ENCODE measurements at places on chromosomes 3 and 15.

DNA sequence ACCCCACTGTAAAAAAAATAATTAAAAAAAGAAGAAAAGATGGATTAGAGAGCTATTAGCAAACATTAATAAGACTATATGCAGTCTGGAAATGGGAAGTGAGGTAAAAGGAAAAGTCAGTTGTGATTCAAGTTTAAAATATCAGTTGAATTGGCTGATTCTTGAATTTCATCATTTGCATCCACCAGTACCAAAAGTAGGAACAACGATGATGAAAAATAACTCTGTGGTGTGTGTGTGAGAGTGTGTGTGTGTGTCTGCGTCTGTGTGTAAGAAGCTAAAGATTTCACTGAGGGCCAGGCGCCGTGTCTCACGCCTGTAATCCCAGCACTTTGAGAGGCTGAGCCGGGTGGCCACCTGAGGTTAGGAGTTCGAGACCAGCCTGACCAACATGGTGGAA is 56.0 kb upstream of the SLC4A7 start:
- DNase-seq = no peak

GRCh38 chr3:62036726-62037125 is 336.6 kb downstream of the FEZF2 start:
- no peak for DNase-seq

- no peak for DNase-seq
Measured at GRCh38 chr3:194064380-194065332, 71.3 kb upstream of the HES1 start.

DNA sequence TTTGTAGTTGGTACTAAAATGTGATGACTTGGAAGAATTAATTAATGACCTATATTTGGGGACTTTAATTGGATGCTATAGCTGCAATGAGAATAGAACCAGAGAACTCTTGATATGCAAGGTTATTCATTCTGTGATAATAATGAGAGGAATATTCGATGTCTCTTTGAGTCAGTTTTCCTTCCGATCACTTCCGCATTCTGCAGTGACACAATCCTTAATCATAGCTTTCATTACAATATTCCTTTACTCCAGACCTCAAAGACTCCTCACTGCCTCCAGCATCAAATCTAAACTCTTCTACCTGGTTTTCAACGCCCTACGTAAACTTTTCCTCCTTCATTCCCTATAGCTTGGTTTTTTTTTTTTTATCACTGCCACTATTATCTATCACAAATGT is 21.6 kb downstream of the B3GNT5 start:
- DNase-seq = no peak

DNA sequence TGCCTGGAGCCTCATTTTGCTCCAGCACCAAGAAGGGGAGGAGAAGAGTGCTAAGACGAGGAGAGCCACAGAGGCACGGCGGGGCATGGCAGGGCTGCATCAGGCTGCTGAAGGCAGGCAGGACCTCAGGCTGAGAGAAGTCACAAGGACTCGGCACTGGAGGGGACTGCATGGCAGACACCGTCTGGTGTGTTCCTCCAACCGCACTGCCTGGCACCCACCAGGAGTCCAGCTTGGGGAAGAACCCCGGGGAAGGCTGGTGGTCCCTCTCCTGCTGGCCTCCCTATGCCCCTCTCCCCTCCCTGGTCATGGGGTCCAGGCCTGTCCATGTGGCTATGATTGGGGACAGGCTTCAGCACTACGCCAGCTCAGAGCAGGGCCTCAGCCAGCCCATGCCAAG is 153.2 kb upstream of the MEF2A start:
- DNase-seq = no peak

DNA sequence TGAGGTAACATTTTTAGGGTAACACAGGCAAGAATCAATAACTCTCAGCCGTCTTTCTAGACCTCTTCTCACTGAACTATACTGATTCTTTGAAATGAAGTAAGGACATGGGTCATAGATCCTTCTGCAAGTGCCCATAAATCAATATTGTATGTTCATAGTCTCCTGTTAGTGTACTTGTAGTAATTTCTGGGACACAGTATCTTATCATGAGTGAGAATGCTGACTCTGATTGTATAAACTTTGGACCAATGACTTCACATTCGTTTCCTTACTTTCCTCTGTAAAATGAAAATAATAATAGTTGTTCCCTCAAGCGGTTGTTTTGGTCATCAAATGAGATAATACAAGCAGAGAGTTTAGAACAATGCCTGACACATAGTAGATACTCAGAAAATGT is 777.1 kb upstream of the GOLIM4 start:
- DNase-seq = no peak

DNA sequence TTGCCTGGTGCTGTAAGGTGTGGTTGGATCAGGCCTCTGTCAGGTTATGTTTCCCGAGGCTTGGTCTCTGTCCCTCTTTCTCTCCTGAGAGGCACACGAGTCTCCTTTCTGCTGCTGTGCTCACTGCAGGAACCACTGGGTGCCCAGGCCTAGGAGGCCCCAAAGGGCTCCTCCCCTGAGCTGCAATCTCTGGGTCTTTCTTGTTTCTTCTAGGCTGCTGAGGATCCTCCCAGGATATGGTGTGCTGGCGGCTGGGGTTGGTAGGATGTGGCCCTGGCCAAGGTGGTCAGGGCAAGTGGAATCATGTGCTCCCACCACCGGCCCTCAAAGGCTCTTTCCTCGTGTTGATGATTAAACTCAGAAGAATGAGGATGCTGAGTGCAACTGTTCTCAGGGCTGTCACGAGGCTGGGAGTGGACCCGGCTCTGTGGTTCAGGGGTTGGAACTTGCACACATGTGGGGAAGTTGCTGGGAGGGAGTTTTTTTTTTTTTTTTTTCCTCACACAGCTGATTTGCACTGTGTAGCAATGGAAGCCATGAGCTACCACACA is 43.6 kb upstream of the CTSH start:
- DNase-seq = peak; percentile 92

DNA sequence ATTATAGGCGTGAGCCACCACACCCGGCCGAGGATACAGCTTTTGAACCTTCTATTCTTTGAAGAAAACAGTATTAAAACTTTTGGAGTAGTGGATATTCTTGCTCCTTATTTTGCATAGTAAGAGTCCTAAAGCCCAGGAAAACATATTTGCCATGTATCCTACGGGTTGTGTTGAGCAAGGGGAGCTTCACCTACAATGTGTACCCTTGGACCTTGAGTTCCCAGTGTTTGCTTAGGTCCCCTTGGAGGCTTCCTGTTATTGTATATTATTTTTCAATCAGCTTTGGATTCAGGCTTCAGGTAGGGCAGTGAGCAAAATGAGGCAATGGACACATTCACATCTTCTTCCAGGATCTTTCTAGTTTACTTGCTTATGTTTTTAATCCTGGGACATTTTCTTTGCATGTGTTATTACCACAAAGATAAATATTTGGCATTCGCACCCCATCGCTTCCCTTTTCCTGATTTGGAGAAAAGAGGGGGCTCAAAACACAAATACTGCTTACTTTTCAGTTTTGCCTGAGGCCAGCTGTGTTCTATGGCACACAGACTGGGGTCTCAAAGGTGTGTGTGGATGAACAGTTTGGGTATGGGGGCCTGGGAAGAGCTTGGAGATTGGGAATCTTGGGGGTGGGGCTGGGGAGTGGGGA is 88.7 kb downstream of the FNDC3B start:
- no peak for DNase-seq
